Pons (tissue), 1 donor: ENCODE measurements at places on chromosomes 5 and 9.
A peak's percentile ranks its signal among the peaks of the same experiment; 100 is the strongest.

GRCh38 chr5:171537070-171537849, 117.8 kb downstream of the FGF18 start:
- no peak for DNase-seq

DNA sequence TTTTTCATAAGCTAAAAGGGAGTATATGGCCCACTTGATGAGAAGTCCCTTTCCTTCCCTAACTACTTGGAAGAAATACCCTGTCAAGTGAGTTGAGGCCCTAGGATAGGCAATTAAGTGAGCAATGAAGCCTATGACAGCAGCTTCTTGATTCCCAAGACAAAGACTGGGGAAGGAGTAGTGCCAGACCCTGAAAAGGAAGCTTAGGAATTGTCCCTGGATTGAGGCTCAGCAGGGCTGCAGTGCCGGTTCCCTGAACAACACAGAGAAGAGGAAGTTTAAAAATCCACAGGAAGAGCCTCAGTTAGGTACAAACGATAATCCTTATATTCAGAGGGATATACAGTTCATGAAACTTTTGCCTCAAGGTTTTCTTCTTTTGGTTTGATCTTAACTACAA, 61.8 kb upstream of the RAD23B start:
- no peak for DNase-seq

- DNase-seq: no peak
These were observed 17.7 kb downstream of the SRP19 start for GRCh38 chr5:112878760-112879159.

GRCh38 chr5:178780581-178781498, 50.4 kb upstream of the ZNF354A start:
- DNase-seq: no peak

GRCh38 chr9:78114581-78114980, 83.0 kb upstream of the GNAQ start:
- DNase-seq: no peak

GRCh38 chr5:97923496-97923895, 740.4 kb upstream of the RIOK2 start:
- no peak for DNase-seq

DNA sequence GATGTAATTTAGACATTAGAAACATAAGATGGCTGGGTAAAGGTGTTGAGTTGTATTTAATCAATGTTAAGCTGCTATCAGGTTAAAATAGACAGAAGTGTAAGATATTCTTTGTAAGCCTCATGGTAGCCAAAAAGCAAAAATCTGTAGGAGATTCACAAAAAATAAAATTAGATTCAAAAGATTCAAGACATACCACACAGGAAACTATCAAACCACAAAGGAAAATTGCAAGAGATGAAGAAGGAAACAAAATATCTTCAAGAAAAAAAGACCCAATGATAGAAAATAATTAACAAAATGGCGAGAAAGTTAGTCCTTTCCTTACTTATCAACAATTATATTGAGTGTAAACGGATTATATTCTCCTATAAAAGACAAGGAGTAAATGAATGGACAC, 15.3 kb downstream of the XRCC4 start:
- DNase-seq: no peak

- no peak for DNase-seq
These were observed 226.9 kb downstream of the TMEM38B start for GRCh38 chr9:105921057-105921726.

GRCh38 chr9:23278561-23278960, 547.5 kb downstream of the ELAVL2 start:
- DNase-seq: no peak

DNA sequence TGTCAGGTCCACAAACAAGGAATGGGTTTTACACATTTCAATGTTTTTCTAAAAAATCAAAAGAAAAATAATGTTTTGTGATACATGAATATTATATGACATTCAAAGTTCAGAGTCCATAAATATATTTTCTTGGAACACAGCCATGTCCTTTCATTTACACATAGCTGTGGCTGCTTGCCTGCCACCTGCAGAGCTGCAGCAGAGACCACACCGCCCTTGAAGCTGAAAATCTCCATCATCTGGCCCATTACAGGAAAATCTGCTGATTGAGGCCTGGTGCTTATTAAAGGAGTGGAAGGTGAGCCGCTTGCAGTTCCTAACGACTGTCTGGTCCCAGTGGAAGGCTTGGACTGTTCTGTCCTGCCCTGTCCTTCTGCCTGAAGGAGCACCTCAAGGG, 232.6 kb upstream of the ADAMTS16 start:
- no peak for DNase-seq

GRCh38 chr5:115888027-115888426, 46.3 kb downstream of the AP3S1 start:
- no peak for DNase-seq

DNA sequence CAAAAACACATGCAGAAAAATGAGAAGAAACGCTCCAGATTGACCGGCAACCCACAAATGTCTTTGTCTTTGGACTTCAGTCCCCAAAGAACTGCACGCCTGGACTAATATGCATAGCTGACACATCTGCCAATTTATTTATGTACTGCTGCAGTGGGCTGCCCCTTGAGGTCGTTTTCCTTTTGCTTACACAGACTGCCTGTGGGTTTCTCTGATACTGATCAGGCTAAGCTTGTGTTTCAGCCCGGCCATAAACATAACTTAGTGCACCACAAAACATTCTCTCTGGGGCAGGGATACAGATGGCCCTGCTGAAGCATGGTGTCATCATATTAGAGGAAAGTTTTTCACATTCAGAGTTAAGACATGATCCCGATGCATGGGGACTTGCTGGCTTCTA, 75.4 kb downstream of the NUDT12 start:
- DNase-seq: no peak

GRCh38 chr9:69657269-69657668, 14.9 kb downstream of the APBA1 start:
- no peak for DNase-seq

GRCh38 chr5:108143581-108143980, 238.3 kb downstream of the FBXL17 start:
- DNase-seq: no peak

DNA sequence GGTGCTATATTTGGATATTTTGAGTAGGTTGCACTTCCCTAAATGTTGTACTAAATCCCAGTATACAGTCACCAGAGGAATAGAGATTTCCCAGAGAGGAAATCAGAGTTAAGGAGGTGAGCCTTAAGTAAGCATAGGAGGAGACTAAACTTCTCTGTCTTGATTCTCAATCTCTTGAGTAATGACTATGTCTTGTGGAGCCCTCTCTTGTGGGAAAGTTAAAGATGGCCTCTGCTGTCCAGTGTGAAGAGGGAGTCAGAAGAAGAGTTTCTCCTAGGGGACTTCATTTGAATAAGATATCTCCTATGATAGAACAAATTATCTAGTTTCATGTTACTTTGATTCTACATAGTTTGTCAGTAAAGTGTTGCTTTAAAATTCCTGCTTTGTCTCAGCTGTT, 502.5 kb downstream of the PDE4D start:
- no peak for DNase-seq

- no peak for DNase-seq
These were observed 108.3 kb downstream of the PCSK1 start for GRCh38 chr5:96324708-96325107.

DNA sequence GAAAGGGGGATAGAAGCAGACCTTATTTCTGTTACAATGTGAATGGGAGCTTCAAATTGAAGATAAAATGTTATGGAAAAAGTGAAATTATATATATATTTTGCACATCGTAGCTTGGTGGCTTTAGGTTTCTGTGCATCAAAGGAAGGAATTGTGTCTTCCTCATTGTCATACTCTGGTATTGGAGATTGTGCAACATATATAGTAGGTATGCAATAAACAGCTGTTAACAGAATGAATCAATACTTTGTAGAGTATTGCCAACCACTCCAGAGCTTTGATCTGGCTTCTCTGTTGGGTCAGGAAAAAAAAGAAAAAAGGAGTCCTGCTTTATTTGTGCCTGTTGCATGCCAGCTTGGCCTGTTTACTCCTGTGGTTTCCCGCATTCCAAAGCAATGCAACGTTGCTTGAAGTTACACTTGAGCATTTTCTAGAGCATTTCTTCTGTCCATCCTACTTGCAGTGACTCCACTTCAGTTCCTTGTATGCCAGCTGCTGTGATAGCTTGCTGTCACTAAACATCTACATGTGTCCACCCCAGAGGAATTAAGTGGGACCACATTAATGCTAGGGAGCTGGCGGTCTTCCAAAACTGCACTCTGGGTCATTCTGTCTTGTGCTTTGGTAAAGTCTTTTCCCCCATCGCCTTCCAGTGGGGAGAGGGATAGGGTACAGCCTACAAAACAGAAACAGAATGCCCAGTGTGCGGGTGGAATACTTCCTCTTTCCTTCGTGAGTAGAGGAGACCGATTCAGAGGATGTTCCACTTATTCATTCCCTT, 62.0 kb upstream of the MEF2C start:
- DNase-seq: peak; percentile 32

GRCh38 chr9:128056086-128056485, 11.0 kb downstream of the NAIF1 start:
- DNase-seq: peak; percentile 22

- no peak for DNase-seq
These were observed 29.8 kb downstream of the NR2F1 start for GRCh38 chr5:93612855-93613243.

- no peak for DNase-seq
These were observed 521.3 kb upstream of the TRPC7 start for GRCh38 chr5:136886608-136887007.

- peak; percentile 38 for DNase-seq
These were observed 14.9 kb downstream of the RASGRF2 start for GRCh38 chr5:80975065-80975464.

DNA sequence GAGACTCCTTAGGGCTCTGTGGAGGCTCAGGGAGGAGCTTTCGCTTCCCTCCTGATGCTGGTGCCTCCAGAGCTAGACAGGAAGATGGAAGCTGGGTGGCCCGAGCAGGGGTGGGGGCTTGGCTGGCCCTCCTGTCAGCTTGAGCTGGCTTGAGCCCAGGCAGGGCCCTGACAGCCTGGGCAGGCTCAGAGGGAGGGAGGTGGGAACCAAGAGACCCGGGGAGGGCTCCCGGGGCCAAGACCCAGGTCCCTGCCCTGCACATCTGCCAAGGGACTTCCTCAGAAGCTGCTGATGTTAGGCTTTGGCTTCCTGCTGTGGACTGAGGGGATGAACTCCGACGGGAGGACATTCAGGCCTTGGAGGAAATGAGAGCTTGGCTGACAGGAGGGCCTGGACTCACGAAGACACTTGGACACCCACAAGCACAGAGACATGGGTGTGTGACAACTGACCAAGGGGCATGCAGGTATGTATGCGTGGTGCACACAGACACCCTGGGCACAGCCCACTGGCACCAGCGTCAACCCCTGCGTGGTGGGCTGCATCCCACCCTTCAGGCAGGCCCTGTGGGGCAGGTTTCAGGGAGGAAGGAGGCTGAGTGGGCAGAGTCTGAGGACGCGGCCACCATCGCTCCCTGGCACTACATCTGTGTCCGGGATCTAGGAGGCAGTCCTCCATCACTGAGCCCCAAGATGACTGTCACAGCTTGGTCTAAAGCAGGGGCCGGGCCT, 1.7 kb upstream of the LTC4S start:
- DNase-seq: no peak

DNA sequence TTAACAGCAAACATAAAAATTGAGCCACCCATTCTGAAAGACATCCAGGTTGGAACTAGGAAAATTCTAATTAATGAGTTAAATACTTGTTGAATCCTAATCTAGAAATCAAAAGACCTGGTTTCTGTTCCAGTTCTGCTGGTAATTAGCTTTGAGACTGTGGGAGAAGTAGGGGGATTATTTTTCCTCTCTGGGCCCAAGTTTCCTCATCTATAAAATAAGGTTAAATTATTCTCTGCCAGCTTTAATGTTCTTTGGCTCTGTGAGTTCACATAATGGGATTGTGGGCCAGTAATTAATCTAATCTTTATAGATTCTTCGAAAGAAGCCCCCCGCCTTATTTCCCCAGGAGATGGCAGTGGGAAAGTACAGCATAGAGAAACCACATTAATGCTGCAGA, 104.6 kb downstream of the ENC1 start:
- DNase-seq: no peak

DNA sequence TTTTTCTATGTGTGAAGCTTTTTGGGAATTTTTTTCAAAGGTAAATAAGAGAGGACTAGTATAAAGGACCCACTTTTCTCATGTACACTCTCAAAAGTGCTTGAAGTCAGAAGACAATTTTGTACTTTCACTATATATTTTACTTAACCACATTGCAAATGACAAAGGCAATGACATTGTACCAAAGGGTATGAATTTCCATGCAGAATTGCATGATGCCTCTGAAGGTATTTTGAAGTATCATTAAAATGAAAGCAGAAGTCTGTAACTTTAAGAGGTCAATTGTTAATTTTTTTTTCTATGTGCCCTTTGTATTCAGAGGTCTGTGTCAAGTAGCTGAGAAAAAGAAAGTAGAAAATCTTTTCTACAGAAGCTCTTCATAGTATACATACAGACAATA, 84.7 kb downstream of the ST8SIA4 start:
- DNase-seq: no peak

DNA sequence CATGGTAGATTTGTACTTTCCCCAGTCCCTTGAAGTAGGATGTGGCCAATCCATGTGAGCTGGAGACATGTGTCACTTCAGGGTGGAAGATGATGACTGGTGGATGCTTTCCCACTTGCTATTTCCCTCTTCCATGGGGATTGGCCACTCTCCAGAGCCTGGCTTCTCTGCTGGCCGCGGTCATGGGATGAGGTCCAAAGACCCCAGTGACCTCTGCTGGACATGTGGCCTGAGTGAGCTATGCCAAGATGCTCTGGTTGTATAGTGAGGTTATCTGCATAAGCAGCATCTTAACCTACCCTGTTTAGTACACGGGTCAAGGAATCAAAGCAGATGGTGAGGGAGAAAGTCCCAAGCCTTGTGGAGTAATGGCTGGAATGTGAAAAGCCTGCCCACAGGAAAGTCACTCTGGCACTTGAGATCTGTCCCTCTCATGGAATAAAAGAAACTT, 47.1 kb downstream of the SH3PXD2B start:
- no peak for DNase-seq

- DNase-seq: peak; percentile 40
These were observed 695.1 kb downstream of the TAF11L14 start for GRCh38 chr5:18329328-18329727.

DNA sequence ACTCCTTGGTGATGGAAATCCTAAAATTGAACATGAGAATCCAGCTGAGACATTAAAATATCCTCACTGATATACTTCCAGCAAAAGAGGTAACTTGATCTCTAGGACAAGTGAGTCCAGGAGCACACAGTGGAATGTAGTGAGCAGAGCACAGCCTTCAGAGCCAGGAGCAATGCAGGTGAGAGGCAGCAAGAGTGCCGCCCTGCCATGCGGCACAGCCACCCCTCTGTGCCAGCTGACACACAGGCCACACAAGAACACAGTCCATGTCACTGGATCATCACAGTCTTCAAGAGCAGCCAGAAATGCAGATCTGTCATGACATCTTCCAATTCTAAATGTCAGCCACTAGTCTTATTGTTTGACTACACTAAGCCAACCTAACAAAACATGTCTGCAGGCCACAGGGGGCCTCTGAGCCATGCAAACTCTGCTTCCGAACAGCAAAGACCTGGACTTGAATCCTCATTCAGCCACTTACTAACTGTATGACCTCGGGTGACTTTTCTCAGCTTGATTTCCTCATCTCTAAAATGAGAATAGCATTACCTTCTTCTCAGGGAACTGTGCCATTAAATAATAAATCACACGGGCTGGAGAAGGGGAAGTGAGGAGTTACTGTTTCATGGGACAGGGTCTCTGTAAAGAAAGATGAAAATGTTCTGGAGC, 47.0 kb downstream of the CCDC125 start:
- DNase-seq: no peak
